ENCODE measurements at places on chromosomes 1 and 21. TPM values are rescaled to one million over a fixed set of nuclear protein-coding genes. Genes with fewer than 3 reads are reported as not detected.
A peak's percentile ranks its signal among the peaks of the same experiment; 100 is the strongest.

The GPX7 gene
- 12.8 TPM for polyA plus RNA-seq

GRCh38 chr1:229282295-229282823 is 11.4 kb downstream of the RAB4A start:
- no peak overlapping the region for H3K27ac ChIP-seq
- H3K4me3 ChIP-seq: no peak overlapping the region
- H3K36me3 ChIP-seq: no peaks in the 10 kb centered on the region
- H3K4me1 ChIP-seq: peaks cover 11% of the 10 kb centered on the region
- DNase-seq: no peak
- H3K27me3 ChIP-seq: no peaks in the 10 kb centered on the region

The FCRLB gene
- polyA plus RNA-seq: 0.47 TPM

The SH3BGR gene
- polyA plus RNA-seq: 16.6 TPM

DNA sequence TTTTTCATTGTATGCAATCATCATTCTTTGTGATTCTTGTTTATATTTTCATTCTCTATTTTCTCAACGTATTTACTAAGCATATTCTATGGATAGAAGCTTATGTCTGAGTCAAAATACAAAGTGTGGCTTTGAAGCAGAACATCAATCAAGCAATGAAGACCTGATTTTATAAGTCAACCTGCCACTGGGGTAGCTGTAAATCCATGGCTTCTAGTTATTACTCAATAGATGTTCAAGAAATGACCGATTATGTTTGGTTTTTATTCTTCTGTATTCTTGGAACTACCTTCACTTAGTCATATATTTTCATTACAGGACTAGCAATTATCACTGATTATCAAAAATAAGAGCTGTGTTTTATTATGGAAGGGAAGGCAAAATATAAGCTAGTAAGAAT is 20.5 kb upstream of the PTGS2 start:
- H3K36me3 ChIP-seq: no peaks in the 10 kb centered on the region
- H3K4me1 ChIP-seq: no peaks in the 10 kb centered on the region
- H3K27ac ChIP-seq: no peak overlapping the region
- no peak for DNase-seq
- no peak overlapping the region for H3K4me3 ChIP-seq

The EPHB2 gene
- polyA plus RNA-seq: 4.1 TPM

The EVA1C gene
- 3.9 TPM for polyA plus RNA-seq

The AQP10 gene
- not detected for polyA plus RNA-seq

The GRHL3 gene
- polyA plus RNA-seq: 1.4 TPM

The MTARC1 gene
- 33.2 TPM for polyA plus RNA-seq

DNA sequence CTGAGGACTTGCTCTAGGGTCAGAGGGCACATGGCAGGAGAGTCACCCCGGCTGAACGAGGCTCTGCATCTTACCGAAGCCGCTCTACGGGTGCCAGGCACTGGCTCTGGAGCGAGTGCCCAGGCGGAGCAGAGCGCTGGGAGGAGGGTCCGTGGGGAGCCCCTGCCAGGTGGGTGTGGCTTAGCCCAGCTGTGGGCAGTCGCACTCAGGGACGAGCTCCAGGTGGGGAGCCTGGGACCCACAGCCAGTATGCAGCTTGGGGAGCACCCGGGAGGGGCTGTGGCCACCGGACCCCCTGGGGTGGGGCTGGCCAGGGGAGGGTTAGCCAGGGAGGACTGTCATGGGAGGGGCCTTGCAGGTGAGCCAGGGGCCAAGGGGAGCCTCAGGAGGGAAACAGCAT is 3.8 kb downstream of the AGRN start:
- no peaks in the 10 kb centered on the region for H3K27me3 ChIP-seq
- no peaks in the 10 kb centered on the region for H3K36me3 ChIP-seq
- DNase-seq: peak; percentile 33
- no peak overlapping the region for H3K27ac ChIP-seq
- no peak overlapping the region for H3K4me3 ChIP-seq

- peaks cover 24% of the 10 kb centered on the region for H3K4me1 ChIP-seq
- H3K36me3 ChIP-seq: no peaks in the 10 kb centered on the region
Measured at GRCh38 chr1:173431304-173432045, 45.7 kb upstream of the PRDX6 start.

GRCh38 chr21:16199539-16199938 is 469.8 kb downstream of the USP25 start:
- no peak overlapping the region for H3K27ac ChIP-seq
- no peaks in the 10 kb centered on the region for H3K36me3 ChIP-seq
- no peak overlapping the region for H3K4me3 ChIP-seq
- peaks cover 7% of the 10 kb centered on the region for H3K4me1 ChIP-seq
- no peak for DNase-seq
- H3K27me3 ChIP-seq: no peaks in the 10 kb centered on the region

DNA sequence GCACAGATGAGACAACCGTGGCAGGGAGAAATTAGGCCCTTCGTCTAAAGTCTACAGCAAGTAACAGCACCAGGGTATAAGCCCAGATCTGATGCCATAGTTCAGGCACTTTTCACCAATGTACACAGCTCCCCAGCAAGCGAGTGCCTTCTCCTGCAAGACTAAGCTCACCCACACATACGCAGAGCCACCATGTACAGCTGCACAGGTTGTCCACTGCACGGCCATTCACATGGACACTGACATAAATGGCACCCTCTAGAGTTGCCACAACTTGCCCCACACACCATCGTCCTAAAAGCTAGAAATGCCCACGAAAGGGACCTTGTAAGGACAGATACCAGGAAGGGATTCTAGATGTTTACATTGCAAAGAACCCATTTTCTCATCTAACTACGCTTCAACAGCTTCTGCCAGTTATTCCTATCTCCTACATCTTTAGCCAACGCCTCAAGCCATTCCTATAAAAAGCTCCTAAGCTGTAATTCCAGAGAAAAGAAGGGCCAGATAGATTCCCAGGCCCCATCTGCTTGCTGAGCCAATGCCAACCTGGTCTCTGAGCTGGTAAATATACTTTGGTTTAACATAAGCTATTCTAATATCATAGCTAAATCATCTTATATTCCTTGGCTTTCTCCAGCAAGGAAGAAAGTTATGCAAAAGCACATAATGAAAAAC is 174.0 kb upstream of the KAZN start:
- H3K36me3 ChIP-seq: no peaks in the 10 kb centered on the region
- no peaks in the 10 kb centered on the region for H3K27me3 ChIP-seq

GRCh38 chr1:158067662-158068061 is 74.2 kb downstream of the KIRREL1 start:
- no peak for DNase-seq
- no peak overlapping the region for H3K4me3 ChIP-seq
- peaks cover 5% of the 10 kb centered on the region for H3K4me1 ChIP-seq
- no peak overlapping the region for H3K27ac ChIP-seq

- H3K27ac ChIP-seq: no peak overlapping the region
- no peaks in the 10 kb centered on the region for H3K4me1 ChIP-seq
- no peaks in the 10 kb centered on the region for H3K36me3 ChIP-seq
- no peak overlapping the region for H3K4me3 ChIP-seq
- H3K27me3 ChIP-seq: no peaks in the 10 kb centered on the region
Measured at GRCh38 chr1:235553112-235553551, 48.9 kb upstream of the B3GALNT2 start.

- H3K4me1 ChIP-seq: no peaks in the 10 kb centered on the region
- H3K36me3 ChIP-seq: no peaks in the 10 kb centered on the region
- no peak for DNase-seq
- H3K27ac ChIP-seq: no peak overlapping the region
- no peaks in the 10 kb centered on the region for H3K27me3 ChIP-seq
Measured at GRCh38 chr1:33684396-33685179, 179.3 kb upstream of the HMGB4 start.

DNA sequence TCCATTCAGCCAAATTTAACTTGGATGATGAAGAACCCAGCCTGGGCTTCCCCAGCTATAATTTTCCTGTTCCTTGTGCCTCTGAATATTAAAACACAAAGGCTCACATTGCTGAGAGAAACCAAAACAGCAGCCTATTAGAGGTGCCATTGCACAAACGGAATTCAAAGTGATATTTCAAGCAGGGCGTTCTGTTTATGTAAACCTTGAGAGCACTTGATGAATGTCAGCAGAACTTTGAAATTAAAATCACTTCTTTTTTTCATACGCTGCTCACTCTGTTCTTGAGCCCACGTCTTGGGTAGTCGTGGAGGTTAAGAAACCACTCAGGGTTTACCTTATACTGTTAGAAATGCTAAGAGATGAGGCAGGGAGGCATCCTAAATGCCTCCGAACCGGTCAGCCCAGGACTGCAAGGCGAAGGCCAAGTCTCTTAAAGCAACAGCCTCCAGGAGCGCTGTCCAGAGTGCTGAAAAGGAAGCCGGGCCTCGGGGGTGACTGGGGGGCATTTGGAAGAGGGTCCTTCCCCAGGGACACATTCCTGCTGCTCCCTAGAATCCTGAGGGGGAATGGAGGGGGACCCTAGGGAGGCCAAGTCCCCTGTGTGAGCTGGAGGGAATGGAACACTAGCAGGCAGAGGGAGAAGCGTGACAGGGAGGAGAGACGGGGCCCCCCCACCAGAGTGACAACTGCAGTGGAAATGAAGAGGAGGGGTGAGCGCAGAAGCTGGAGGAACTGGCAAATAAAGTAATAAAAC is 154.8 kb upstream of the VAMP3 start:
- no peaks in the 10 kb centered on the region for H3K4me1 ChIP-seq
- no peaks in the 10 kb centered on the region for H3K36me3 ChIP-seq
- H3K27ac ChIP-seq: no peak overlapping the region
- no peaks in the 10 kb centered on the region for H3K27me3 ChIP-seq
- DNase-seq: peak; percentile 88

The RIPPLY3 gene
- polyA plus RNA-seq: 3.1 TPM

GRCh38 chr1:7989762-7990428 is 28.4 kb downstream of the PARK7 start:
- H3K36me3 ChIP-seq: peaks cover 13% of the 10 kb centered on the region
- H3K27me3 ChIP-seq: no peaks in the 10 kb centered on the region
- H3K4me3 ChIP-seq: no peak overlapping the region

DNA sequence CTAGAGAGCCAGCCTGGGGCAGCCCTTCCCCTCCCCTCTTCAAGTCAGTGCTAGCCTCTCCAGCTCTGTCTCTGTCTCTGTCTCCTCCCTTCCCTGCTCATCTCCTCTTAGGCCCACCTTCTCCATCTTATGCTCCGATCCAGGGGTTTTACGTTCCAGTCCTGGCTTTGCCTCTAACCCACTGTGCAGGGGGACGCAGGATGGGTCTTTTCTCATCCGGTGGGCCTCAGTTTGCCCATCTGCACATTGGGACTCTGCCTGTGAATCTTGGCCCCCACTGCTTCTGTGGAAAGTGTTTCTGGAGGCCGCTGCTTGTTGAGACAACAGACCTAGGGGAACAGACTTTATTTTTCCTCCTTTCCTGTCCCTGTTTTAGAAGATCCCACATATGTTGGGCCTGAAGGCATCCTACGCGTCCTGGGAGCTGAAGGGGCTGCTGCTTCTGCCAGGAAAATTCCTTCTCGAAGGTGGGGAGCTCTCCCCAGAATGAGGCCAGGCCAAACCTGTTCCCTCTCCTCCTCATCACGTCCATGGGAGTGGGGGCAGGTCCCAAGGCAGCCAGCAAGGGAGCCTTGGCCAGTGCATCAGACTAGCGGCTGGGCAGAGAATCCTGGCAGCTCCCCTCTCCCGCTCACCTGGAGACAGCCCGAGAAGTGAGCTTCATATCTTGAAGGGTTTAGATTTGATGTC is 99.5 kb upstream of the CSF3R start:
- H3K4me1 ChIP-seq: peaks cover 41% of the 10 kb centered on the region
- H3K27me3 ChIP-seq: no peaks in the 10 kb centered on the region
- H3K27ac ChIP-seq: no peak overlapping the region
- H3K36me3 ChIP-seq: no peaks in the 10 kb centered on the region
- H3K4me3 ChIP-seq: no peak overlapping the region

The SPATA21 gene
- not detected for polyA plus RNA-seq

DNA sequence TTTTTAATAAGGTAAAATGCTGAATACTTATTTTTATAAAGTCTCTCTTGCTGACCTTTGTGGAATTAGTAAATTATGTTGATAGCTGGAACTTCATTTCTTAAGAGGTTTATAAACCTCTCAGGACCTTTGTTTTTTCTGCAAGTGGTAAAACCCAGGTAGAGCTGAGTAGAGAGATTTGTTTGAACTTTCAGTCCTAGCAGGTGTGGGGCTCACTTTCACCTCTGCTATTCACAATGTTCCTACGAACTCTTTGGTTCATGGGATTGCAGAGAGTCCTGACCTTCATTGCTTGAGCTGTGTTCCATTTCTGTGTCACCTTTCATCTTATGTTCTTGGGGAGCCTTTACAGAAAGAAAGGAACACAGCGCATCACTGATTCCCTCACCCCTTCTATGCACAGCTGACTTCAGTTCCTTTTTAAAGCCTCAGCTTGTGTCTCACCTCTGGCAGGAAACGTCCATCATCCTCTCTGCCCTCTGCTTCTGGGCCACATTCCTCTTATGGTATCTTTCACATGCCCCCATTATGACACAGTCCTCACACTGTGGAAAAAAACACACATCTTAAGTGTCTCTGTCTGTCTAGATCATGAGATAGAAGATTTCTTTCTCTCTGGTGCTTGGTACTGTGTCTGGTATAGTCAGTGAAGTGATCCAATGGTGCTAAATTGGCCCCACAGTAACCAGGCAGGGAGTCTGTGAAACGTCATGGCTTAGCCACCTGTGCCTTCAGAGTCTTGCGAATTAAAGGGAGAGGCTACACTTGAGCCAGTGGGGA is 262.5 kb upstream of the B3GALT2 start:
- no peak overlapping the region for H3K27ac ChIP-seq
- no peaks in the 10 kb centered on the region for H3K36me3 ChIP-seq
- H3K4me1 ChIP-seq: no peaks in the 10 kb centered on the region
- DNase-seq: no peak
- no peaks in the 10 kb centered on the region for H3K27me3 ChIP-seq

GRCh38 chr1:185104083-185104482 is 52.7 kb downstream of the TRMT1L start:
- H3K36me3 ChIP-seq: peaks cover 8% of the 10 kb centered on the region
- no peaks in the 10 kb centered on the region for H3K4me1 ChIP-seq
- H3K27me3 ChIP-seq: no peaks in the 10 kb centered on the region
- no peak overlapping the region for H3K4me3 ChIP-seq
- no peak for DNase-seq

The PROK1 gene
- not detected for polyA plus RNA-seq

The PADI2 gene
- polyA plus RNA-seq: 1.7 TPM

DNA sequence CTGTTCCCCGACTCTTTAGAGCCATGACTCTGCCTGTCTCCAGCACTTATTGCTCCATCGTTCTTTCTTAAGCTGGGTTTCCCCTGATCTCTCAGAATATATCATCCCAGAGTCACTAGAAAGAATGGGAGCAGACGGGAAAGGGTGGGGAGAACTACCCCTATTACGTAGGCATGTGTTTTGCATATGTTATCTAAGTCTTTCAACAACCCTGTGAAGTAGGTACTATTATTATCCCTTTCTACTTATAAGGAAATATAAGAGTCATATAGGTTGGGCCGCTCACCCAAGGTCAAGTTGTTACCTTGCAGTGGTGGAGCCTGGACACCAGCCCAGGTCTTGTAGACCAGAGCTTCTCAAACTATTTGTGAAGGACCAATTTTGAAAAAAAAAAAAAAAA is 38.7 kb downstream of the ELF3 start:
- H3K4me1 ChIP-seq: no peaks in the 10 kb centered on the region
- H3K27me3 ChIP-seq: no peaks in the 10 kb centered on the region
- no peaks in the 10 kb centered on the region for H3K36me3 ChIP-seq
- DNase-seq: no peak
- no peak overlapping the region for H3K27ac ChIP-seq
